ENCODE measurements at places on chromosomes 16 and 17.

- no peak for DNase-seq
Observed at GRCh38 chr16:88458039-88458772, 5.1 kb downstream of the ZFPM1 start.

DNA sequence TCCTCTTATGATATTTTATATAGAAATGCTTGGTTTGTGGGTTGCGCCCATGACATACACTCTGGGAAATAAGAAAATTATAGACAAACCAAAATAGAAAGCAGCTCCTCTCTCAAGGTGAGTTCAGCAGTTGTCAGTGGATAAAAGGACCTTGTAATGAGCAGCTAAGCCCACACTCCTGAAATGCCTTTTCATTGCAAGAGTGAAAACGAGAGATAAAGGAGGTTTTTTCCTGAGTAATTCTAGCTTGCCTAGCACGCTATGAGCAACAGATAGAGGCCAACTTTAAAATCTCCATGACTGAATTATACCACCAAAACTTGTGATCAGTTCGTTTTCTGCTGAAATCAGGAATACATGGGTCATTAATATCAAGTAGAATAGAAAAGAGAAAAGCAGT lies 261.8 kb upstream of the CACNG5 start:
- DNase-seq = no peak

- no peak for DNase-seq
Observed at GRCh38 chr17:36631022-36631421, 29.6 kb downstream of the MRM1 start.

DNA sequence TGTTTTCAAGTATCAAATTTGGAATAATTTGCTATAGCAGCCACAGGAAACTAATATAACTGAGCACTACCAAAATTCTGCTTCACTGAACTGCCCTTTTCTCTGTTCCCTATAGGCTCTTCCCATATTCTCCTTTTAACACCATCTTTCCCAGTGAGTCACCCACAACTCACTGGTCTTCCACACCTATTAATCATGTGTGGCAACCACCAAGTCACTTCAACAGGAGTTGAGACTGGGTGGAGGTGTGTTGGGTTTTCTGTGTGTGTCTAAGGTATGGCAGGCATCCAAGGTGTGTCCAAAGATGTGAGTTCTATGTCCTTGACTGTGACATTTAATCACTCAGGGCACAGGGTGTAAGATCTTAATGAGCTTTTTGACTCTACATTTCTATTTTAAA lies 610.0 kb upstream of the CDH11 start:
- no peak for DNase-seq

DNA sequence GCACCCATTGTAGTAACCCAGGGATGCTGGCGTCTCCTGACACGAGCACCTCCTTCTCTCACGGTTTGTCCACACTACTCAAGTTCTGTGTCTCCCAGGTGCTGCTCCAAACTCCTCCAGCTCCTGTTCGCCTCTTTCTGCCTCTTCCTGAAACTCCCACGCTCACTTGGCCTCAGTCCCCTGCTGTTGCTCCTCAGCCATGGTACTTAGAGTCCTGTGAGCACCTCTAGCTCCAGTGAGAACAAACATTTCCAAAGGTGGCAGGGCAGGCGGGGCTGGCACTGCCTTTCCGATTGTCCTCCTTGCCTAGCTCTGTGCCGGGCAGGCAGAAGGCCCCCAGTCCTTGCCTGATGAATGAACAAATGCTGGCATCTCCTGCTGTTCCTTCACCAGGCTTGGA lies 146.1 kb downstream of the SDK2 start:
- DNase-seq = no peak

- DNase-seq = no peak
Observed at GRCh38 chr16:72934636-72935403, 113.1 kb downstream of the ZFHX3 start.

DNA sequence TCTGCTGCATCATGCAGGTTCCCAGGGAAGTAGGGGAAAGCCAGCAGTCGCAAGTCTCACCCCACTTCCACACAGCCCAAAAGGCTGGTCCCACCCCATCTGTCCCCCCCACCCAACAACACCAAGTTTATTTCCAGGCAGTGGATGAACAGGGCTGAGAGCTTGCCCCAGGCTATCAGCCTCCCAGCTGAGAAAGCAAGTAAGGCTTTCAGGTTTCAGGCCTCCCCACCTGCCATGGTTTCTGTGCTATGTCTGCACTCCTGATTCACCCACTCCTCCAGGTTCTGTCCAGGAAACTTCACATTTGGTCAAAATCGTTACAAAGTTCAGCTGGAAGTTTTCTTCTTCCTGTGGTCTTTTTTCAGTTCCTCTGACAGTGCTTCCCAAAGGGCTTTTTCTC lies 97.5 kb upstream of the HS3ST3A1 start:
- DNase-seq = no peak

GRCh38 chr16:89847940-89848297 lies 19.6 kb downstream of the SPIRE2 start:
- no peak for DNase-seq

- DNase-seq = no peak
Observed at GRCh38 chr16:53829186-53829747, 125.3 kb downstream of the FTO start.

- DNase-seq = peak; percentile 25
Observed at GRCh38 chr17:30375661-30376060, 3.1 kb upstream of the CPD start.

DNA sequence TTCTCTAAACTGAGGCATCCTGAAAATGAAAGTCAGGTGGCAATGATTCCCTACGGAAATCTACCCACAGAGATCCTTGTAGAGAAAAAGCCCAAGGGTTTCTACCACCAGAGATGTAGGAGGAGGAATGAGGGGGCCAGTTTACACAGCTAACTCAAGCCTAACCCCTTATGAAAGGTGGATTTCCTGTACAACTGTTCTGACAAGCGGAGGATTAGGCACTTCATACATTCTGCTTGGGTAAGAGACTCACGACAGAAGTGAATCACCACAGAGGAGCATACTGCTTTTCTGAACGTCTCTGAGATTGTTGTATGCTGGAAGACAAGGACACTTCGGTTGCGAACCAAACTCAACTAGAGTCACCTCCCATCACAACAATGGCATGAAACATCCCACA lies 72.7 kb downstream of the SMG6 start:
- no peak for DNase-seq

GRCh38 chr16:80084614-80085013 lies 456.2 kb upstream of the DYNLRB2 start:
- DNase-seq = no peak

DNA sequence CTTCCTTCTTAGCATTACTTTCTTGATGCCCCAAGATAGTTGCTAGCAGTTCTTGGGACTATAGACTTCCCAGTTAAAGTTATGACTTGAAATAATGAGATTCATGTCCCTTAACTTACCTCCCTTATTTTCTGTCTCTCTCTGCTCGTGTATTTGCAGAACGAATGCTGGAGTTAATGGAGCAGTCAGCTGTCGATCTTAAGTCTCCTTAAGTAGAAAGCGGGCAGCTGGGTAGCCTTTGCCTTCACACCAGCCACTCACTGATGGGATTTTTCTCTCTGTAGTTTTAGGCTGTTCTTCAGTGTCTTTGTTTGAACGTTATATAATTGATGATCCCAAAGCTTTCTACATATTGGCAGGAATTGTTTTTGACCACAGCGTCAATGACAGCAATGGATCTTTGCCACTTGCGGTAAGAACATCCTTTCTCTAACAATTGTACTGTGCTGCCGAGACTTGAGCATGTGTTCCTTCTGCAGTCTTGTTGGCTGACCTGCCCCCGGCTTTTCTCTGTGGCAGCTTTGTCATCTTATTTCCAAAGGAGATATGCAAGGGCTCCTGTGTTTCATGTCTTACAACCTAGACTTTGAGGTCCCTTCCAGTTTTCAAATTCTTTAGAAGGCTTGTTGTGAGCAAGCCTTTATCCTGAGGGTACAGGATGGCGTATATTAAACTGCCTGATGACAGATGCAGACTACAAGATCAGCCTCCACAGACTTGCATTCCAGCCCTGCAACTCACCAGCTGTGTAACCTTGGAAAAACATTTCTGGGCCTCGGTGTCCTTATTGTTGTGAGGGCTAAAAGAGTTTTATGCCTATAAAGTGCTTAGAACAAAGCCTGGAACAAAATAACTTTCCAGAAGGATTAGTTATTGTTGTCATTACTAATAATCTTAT lies 25.1 kb upstream of the ABCA3 start:
- no peak for DNase-seq

DNA sequence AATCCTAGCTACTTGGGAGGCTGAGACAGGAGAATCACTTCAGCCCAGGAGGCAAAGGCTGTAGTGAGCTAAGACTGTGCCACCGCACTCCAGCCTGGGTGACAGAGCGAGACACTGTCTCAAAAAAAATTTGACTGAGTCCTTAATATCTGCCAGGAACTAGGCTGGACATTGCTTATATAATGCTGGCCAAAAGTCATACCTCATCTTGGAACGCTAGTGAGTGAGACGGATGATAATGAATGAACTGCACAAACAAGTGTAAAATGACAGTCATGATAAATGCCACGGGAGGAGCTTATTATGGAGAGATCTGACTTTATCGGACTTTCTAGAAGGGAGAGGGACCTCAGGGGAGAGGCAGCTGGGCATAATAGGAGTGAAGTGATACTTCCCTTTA lies 327.6 kb downstream of the SHISA9 start:
- no peak for DNase-seq

- no peak for DNase-seq
Observed at GRCh38 chr16:76926595-76926994, 264.4 kb upstream of the MON1B start.

DNA sequence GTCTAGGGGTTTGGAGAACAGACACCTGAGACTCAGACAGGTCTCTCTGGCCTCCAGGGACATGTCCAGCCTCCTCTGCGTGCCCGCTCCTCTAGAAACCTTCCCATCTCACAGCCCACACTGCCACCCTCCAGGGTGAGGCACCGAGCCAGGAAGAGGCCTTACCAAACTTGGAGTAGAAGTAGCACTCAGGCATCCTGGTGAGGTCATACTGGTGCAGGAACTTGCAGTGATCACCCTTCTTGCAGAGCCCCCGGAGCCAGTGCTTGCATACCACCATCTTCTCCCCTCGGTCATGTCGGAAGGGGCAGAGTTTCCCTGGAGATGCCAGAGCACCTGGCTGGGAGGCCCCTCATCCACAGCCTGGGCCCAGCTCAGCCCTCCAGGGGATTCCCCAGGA lies 4.2 kb downstream of the CPSF4L start:
- no peak for DNase-seq

DNA sequence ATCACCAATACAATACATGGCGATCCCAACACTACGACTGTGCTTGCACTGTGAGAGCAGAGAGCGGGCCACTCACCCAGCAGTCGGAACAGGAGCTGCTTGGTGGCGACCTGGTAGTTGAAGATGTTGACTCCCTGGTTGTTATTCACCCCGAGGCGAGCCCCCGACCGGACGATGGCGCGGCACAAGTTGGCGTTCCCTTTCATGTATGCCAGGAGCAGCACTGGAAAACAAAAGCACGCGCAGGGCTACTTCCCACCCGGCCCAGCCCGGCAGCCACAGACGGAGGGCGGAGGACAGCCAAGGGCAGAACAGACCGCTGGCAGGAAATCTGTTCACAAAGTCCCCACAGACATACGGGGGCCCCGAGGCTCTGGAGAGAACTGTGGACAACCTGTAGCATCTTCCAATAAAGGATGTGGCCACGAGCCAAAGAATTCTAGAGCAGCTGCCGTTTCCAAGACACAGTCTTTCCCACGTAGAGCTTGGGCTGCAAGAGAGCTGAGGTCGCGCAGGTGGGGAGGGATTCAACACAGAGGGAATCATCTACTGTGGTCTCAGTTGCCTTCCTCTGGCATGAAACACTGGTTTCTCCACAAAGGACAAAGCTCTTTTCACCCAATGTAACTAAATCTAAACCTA lies 27.8 kb downstream of the CYB5D2 start:
- no peak for DNase-seq

DNA sequence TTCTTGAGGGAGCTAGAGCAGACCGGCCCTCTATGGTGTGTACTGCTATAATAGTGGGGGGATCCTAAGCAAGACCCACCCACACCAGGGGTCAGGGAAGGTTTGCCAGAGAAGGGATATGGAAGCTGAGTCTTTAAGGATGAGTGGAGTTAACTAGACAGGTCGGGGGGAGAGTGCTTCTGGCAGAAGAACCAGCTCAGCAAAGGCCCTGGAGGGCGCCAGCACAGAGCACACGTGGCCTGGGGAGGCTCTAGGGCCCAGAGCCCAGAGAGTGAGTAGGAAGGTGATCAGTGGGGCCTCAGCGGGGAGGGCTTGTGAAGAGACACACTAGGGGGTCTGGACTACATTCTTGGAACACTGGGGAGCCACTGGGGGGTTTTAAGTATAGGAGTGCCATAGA lies 21.1 kb downstream of the NGFR start:
- DNase-seq = no peak

DNA sequence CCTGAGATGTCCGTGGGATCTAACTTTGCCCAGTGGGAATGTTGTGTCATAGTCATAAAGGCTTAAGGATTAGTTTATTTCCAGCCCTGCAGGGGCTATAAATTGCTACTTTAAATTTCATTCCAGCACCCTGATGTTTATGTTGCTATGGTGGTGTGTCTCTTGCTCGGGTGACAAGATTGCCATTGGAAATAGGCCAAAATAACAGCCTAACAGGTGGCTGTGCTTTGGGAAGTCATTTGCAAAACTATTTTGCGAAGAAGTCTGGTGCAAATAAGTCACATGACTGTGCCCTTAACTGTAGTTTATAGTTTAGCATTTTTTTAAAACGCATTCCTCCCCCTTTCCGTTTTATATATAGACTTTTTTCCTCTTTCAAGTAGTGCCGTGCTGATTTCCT lies 23.1 kb downstream of the PITPNC1 start:
- no peak for DNase-seq

DNA sequence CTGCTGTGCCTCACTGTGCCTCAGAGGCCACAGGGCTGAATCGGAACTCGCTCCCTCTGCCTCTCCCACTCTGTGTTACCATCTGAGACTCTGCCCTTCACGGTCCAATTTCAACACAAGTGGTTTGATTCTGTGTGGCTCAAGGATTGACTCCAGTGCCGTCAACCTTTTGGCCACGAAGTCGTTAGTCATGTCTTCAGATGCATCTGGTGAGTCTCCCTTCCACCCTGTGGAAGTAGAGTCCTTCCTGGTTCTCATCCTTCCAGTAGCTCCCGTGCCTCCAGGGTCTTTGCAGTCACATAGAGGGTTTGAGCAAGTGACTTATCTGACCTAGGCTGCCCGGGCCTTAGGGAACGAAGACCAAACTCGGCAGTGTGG lies 51.2 kb downstream of the PGS1 start:
- DNase-seq = no peak

DNA sequence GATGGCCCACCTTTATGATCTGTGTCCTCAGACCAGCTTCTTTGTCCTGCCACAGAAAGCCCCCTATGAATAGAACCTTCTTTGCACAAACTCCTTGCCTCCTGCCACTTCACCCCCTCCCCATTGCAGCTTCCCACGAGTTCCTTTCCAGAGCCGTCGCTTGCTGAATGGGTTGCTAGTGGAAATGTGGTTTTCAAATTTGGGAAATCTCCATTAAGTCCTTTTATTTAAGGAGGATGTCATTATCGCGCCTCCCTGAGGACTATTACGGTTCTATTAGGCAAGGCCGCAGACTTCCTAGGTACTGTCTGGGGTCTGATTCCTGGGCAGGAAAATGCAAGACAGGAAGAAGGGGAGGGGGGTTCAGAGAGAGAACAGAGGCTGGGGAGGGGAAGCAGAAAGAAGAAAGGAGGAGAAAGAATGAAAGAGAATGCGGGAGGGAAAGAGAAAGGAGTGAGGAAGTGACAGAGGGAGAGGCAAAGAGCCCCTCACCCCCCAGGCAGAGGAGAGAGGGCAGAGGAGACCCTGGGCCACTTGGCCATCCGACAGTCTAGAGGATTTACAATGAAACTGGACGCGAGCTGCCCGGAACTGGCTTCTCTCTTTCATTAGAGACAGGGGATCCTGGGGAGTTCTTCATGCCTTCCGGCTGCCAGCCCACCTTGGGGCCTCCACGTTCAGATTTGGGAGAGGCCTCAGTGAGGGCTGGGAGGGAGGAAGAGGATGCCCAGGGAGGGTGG lies 31.7 kb upstream of the ETV4 start:
- DNase-seq = no peak
